ENCODE measurements at places on chromosomes 2 and 18.
A peak's percentile ranks its signal among the peaks of the same experiment; 100 is the strongest.

GRCh38 chr2:137420744-137421143 lies 543.5 kb upstream of the HNMT start:
- DNase-seq, result no peak
- no peak overlapping the region for H3K4me3 ChIP-seq
- H3K27me3 ChIP-seq, result no peaks in the 10 kb centered on the region
- no peaks in the 10 kb centered on the region for H3K4me1 ChIP-seq
- no peak overlapping the region for H3K27ac ChIP-seq

- no peaks in the 10 kb centered on the region for H3K27me3 ChIP-seq
- no peak overlapping the region for H3K27ac ChIP-seq
- DNase-seq, result no peak
- no peaks in the 10 kb centered on the region for H3K4me1 ChIP-seq
Observed at GRCh38 chr2:224887141-224887540, 155.1 kb downstream of the DOCK10 start.

GRCh38 chr2:100878000-100878791 lies 58.3 kb downstream of the NPAS2 start:
- H3K27ac ChIP-seq, result no peak overlapping the region
- DNase-seq, result no peak
- no peaks in the 10 kb centered on the region for H3K27me3 ChIP-seq
- H3K36me3 ChIP-seq, result no peaks in the 10 kb centered on the region

GRCh38 chr2:232102380-232102779 lies 140.9 kb downstream of the DIS3L2 start:
- no peak for DNase-seq
- H3K27ac ChIP-seq, result no peak overlapping the region
- no peak overlapping the region for H3K4me3 ChIP-seq
- H3K27me3 ChIP-seq, result no peaks in the 10 kb centered on the region

DNA sequence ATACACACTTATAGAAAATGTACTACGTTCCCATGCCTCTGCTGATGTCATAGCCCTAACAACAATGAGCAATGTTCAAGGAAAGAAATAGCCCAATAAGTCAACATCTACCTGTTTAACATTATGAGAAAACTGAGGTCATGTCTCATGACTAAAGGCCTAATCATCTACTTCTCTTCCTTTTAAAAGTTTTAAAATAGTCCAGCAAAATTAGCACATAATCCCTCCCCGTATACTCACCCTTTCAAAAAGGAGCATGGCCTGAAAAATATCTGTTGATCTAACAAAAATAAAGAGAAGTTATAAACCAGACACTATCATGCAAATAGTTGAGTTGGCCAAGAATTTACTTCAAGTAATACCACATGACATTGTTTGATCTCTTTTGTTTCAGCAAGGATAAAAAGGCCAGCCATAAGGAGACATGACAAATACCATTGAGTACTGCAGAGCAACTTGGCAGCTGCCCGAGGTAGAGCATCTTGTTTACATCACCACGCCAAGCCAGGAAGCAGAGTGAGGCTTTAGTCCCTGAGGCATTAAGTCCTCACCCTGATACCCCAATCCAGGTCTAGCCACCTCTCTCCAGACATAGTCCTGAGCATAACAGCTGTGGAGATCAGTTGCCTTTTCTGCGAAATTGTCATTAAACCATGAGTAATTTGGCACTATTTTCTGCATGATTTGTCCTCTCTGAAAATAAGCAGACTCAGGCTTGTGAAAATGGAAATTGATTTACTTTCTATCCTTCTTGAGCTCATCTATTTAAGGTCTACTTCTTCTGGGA lies 137.4 kb upstream of the ETAA1 start:
- peak overlapping the region; percentile 83 for H3K27ac ChIP-seq
- no peak overlapping the region for H3K4me3 ChIP-seq
- no peaks in the 10 kb centered on the region for H3K27me3 ChIP-seq
- H3K4me1 ChIP-seq, result peaks cover 22% of the 10 kb centered on the region
- H3K36me3 ChIP-seq, result no peaks in the 10 kb centered on the region
- DNase-seq, result peak; percentile 69

Measured in uterus (tissue), 4 donors.